ENCODE measurements at places on chromosomes 3 and 15.

GRCh38 chr3:147372525-147373027, 33.8 kb downstream of the ZIC4 start:
- no peak for DNase-seq

DNA sequence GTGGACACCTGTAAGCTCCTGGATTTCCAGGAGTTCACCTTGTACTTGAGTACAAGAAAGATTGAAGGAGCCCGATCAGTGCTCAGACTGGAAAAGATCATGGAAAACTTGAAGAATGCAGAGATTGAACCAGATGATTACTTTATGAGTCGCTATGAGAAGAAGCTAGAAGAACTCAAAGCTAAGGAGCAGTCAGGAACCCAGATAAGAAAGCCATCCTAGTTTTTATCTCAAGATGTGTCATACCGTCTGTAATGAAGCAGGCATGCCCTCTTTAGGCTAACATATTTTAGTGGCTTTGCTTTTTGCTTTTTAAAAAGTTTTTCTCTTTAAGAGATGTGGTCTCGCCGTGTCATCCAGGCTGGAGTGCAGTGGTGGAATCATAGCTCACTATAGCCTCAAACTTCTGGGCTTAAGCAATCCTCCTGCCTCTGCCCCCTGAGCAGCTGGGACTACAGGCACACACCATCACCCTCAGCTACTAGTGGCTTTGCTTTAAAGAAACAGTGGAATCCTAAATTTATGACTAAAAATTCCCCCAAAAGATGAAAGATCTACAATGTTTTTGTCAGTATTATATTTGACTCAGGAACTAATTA, 28.1 kb downstream of the EXOG start:
- no peak for DNase-seq

- DNase-seq: no peak
Observed at GRCh38 chr3:197406266-197406665, 107.9 kb upstream of the DLG1 start.

GRCh38 chr15:81723113-81723651, 322.6 kb downstream of the MEX3B start:
- DNase-seq: no peak

GRCh38 chr3:59749291-59749690, 699.5 kb upstream of the CFAP20DC start:
- no peak for DNase-seq

Data from NCI-H69 (cell line).